ENCODE measurements at places on chromosomes 6 and 20.

DNA sequence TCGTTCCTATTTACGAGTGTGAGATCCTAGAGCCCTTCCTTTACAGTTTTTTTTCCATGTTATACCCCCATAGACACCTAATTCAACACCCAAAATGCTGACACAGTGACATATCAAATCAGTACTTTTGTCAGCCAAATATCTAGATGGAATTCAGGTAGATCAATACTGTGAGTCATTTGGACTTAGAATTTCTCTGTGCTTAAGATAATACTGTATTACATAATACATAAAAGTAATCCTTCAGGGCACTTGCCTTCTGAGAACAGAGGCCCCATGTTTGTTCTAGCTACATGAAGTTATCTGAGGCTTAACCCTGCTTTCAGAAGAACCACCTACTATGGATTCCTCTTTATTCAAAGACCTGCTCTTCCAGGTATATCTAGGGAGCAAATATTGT is 623.1 kb downstream of the PHF3 start:
- DNase-seq = no peak

GRCh38 chr20:21099751-21100577 is 6.2 kb downstream of the LINC00237 start:
- DNase-seq = no peak

DNA sequence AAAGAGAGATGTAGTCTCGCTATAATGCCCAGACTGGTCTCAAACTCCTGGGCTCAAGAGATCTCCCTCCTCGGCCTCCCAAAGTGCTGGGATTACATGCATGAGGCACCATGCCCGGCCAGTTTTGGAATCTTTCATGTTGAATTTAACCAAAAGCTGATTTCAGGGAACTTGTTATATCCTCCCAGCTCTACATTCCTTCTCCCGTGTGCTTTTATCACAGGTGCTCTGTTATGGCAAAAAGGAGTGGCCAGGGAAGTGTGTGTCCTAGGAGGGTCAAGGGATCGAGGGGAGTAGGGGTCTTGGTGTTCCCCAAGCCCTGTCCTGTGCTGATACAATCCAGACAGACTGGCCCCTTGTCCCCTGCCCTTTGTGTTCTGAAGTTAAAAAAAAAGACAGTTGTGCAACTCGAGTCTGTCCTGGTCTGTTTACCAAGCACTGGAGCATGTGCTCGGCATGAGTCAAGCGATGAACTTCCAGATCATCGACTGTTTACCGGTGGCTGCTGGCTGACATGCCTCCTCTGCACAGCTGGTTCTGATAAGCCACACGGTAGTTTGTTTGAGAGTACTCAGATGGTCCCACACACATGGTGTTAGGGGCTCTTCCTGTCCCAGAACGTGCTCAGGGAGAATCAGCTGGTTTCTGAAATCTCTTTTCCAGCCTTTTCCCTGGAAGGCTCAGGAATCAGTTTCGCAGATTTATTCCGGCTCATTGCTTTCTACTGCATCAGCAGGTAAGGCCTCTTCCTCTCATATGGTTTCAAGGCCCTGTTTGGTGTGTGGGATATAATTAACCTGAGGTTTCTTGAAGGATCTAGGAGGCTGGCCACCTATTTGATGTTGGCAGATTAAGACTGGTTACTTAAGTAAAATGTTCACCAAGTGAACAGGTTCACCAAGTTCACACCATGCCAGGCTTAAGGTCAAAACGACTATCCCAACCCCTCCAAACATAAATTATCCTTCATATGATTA is 52.6 kb upstream of the NAA20 start:
- DNase-seq = no peak

- no peak for DNase-seq
These were observed 13.3 kb upstream of the HMGN4 start for GRCh38 chr6:26524722-26525370.

All from activated naive CD4-positive, alpha-beta T cell (primary cell).